Hematopoietic multipotent progenitor cell treated with erythropoietin and hydrocortisone succinate and interleukin-3 and kit ligand, for 15 days (in vitro differentiated cells): ENCODE measurements at places on chromosomes 11 and 22.

GRCh38 chr22:26927821-26928220 lies 270.4 kb downstream of the MIAT start:
- DNase-seq: no peak

DNA sequence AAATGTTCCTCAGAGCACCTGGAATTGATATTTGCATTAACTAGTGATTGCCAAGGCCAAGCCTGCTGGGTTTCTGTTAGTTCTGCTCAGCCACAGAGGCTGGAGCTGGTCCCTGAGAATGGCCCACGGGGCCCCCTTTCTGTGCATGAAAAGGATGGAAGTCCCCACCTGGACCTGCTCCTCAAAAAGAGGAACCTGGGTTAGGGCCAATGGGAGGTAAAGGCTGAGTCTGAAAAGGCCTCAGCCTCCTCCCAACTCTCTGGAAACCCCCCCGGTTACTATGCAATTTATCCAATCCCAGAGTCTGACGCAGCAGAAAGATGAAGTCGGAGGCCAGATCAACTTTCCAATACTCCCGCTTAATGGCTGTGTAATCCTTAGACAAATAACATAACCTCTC lies 6.8 kb upstream of the CREB3L1 start:
- no peak for DNase-seq

DNA sequence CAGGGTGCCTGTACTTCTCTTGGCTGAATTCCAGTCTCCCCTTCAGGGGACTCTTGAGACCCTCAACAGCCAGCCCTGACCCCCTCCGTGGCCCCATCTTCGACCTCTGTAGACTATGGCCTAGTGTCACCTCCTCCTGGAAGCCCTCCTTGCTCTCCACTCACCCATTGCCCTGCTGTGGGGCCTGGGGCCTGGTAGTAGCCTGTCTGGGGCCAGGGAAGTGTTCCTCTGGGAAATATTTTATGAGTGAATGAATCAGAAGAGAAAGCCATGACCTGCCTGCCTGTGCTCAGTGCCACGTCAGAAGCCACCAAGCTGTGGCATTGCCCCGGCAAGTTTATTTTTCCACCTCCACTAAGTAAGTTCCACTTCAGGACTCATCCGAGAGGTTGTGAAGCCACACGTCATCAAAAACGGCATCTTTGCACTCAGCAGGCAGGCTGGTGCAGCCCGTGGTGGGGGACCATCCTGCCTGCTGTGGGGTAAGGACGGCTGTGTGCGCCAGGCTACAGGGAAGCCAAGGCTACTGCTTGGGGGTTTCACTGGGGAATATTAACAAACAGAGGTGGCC lies 59.6 kb upstream of the PPARA start:
- DNase-seq: no peak

DNA sequence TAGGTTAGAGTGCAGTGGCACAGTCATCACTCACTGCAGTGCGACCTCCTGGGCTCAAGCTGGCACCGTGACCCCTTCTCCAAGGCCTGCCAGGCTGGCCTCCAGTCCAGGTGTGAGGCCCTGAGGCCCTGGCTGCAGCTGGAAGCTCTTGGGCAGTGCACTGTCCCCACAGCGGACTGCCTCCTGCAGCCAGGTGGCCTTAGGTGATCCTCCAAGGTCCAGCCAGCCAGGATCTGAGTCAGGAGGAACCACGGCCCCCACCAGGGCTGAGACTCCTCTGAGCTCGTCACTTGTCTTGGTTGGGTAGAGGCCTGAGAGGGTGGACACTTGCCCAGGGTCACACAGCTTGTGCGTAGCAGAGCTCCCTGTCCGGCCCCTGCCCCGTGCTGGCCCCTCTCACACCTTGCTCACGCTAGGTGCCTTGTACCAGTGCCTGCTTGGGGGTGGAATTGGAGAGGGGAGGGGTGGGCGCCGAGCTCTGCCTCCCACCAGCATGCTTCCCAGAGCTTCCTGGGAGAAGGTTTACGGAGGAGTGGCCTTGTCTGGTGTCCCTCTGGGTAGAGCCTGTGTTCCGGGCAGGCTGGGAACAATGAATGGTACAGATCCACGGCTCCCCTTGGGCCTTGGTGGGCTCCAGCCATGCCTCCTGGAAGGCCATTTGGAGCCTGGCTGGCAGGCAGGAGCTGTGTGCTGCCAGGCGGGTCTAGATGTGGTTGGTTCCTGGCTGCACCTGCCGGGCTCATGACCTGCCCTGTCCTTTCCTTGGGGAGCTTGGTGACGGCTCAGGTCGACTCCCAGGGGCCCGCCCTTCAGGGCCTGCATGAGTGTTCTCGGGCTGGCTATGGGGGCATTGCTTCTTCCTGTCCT lies 20.6 kb downstream of the KCNQ1 start:
- no peak for DNase-seq

- DNase-seq: no peak
These were observed 15.8 kb downstream of the RAB36 start for GRCh38 chr22:23161029-23161428.

- DNase-seq: no peak
These were observed 43.8 kb upstream of the FGF3 start for GRCh38 chr11:69862797-69863543.

GRCh38 chr11:11998091-11998781 lies 10.2 kb downstream of the DKK3 start:
- DNase-seq: no peak

- DNase-seq: no peak
These were observed 148.6 kb downstream of the TRIM29 start for GRCh38 chr11:119989159-119989821.
